Nasal cavity respiratory epithelium epithelial cell of viscerocranial mucosa (primary cell): ENCODE measurements at places on chromosomes 1 and 21. TPM values are rescaled to one million over a fixed set of nuclear protein-coding genes. Genes with fewer than 3 reads are reported as not detected.

Gene SDHB
- 120 and 171 TPM in 2 replicates for total RNA-seq

Gene SPRR1B
- total RNA-seq = 53.0 and 86.5 TPM in 2 replicates

Gene LEFTY2
- total RNA-seq = not detected in 2 replicates

Gene FCRL4
- total RNA-seq = not detected in 2 replicates

Gene TBX19
- 0.68 and 1.00 TPM in 2 replicates for total RNA-seq

Gene PPIE
- total RNA-seq = 43.4 and 46.1 TPM in 2 replicates

Gene DPH2
- 31.4 and 39.6 TPM in 2 replicates for total RNA-seq

Gene BGLAP
- under 0.01 and 0.07 TPM in 2 replicates for total RNA-seq

Gene CD244
- total RNA-seq = not detected in 2 replicates

Gene SEMA4A
- total RNA-seq = 3.8 and 11.9 TPM in 2 replicates

Gene SPRR1A
- total RNA-seq = 3.1 and 9.5 TPM in 2 replicates

Gene GBP7
- total RNA-seq = not detected in 2 replicates

Gene IRF6
- 270 and 460 TPM in 2 replicates for total RNA-seq

Gene C1QB
- not detected in 2 replicates for total RNA-seq

Gene RAB25
- 46.8 and 48.7 TPM in 2 replicates for total RNA-seq

Gene NID1
- 0.34 and 3.1 TPM in 2 replicates for total RNA-seq

Gene HJV
- total RNA-seq = not detected in 2 replicates
